GM23248 (cell line): ENCODE measurements at places on chromosomes 1 and 21. TPM values are rescaled to one million over a fixed set of nuclear protein-coding genes. Genes with fewer than 3 reads are reported as not detected.

DNA sequence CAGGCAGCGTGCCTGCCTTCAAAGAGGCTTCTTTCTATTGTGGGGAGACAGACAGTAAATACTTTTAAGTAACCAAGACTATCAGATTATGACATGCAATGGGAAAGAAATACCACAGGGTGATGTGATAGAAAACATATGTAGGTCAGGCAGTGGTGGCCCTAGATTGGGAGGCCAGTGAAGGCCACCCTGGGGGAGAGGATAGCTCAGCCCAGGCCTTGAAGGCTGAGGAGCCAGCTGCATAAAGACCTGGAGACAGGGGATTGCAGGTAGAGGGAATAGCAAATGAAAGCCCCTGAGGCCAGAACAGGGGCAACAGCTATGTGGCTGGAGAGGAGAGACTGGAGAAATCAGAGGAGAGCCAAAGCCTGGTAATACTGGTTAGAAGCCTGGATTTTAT is 4.0 kb downstream of the SOX13 start:
- peaks cover 25% of the 10 kb centered on the region for H3K4me1 ChIP-seq
- no peak overlapping the region for H3K27ac ChIP-seq
- H3K4me3 ChIP-seq, result no peak overlapping the region
- peak; percentile 22 for DNase-seq
- no peaks in the 10 kb centered on the region for H3K27me3 ChIP-seq
- no peaks in the 10 kb centered on the region for H3K36me3 ChIP-seq

DNA sequence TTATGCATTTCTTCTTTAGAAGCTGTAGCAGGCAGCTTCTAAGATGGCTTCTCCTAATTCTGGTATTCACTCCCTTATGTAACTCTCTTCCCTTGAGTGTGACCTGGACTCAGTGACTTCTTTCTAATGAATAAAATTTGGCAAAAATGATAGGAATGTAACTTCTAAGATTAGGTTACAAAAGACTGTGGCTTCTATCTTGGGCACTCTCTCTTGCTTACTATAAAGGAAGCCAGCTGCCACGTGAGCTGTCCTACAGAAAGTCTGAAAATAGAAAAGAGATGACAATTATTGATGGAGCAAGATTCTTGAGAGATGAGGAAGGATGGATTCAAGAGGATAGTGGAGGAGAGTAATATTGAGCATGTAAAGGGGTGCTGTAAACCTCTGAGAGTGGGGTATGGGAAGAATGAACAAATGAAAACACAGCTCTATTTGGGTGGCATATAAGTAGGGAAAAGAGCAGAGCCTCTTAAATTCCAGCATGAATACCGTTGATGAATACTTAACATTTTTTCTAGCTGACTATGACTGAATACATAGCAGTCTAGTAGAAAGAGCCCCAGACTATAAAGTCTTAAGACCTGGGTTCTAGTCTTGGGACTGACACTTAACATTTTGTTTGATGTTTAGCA is 5.5 kb downstream of the TSEN15 start:
- no peaks in the 10 kb centered on the region for H3K27me3 ChIP-seq
- peaks cover 7% of the 10 kb centered on the region; the same call in 1 of the 2 replicates for H3K36me3 ChIP-seq
- peaks cover 73% of the 10 kb centered on the region for H3K4me1 ChIP-seq
- H3K27ac ChIP-seq, result peak overlapping the region; percentile 73
- H3K4me3 ChIP-seq, result peak overlapping the region; percentile 56
- DNase-seq, result peak; percentile 82

GRCh38 chr21:33473344-33473743 is 6.4 kb downstream of the TMEM50B start:
- no peak overlapping the region for H3K4me3 ChIP-seq
- no peaks in the 10 kb centered on the region for H3K4me1 ChIP-seq
- H3K27me3 ChIP-seq, result no peaks in the 10 kb centered on the region
- no peak overlapping the region for H3K27ac ChIP-seq
- no peak for DNase-seq
- no peaks in the 10 kb centered on the region for H3K36me3 ChIP-seq

DNA sequence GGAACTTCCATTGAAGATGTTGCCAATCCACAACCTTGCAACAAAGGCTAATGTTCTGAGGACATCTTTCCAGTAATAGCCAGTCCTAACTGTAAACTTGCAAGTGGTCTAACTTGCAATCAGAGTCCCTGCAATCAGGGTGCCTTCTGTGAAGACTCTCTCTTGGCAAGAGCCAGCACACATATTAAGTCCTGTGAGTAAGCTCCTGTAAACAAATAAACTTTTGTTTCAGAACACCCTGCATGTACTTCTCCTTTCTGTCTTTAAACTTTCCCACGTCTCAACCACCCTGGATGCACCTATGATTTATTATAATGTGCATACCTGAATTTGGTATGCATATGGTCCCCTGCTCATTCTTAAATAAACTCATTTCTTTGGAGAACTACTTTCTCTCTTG is 9.1 kb downstream of the GBP7 start:
- no peak overlapping the region for H3K27ac ChIP-seq
- H3K27me3 ChIP-seq, result no peaks in the 10 kb centered on the region
- H3K4me3 ChIP-seq, result no peak overlapping the region
- H3K4me1 ChIP-seq, result no peaks in the 10 kb centered on the region

GRCh38 chr1:223827193-223827663 is 18.5 kb downstream of the TP53BP2 start:
- no peaks in the 10 kb centered on the region; the same call in 1 of the 2 replicates for H3K36me3 ChIP-seq
- peak; percentile 60 for DNase-seq
- no peaks in the 10 kb centered on the region for H3K27me3 ChIP-seq
- H3K27ac ChIP-seq, result no peak overlapping the region

DNA sequence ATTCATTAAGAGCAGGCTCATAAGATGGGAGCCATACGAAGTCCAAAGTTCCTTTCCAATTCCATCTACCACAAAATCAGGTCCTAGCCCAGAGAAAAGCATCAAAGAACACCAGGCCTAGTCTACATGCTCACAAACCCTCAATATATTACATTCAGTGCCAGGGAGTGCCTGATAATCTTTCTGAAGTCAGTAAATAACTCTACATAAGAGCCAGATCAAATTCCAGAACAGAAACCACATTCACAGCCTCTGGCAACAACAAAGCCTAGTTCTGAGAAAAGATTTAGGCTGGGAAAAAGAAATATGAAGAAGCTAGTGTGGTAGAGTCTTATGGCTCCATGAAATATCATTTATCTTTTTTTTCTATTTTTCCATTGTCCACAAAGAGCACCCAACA is 40.5 kb upstream of the RBBP5 start:
- peaks cover 45% of the 10 kb centered on the region for H3K36me3 ChIP-seq
- H3K4me1 ChIP-seq, result no peaks in the 10 kb centered on the region
- no peak overlapping the region for H3K4me3 ChIP-seq
- H3K27me3 ChIP-seq, result no peaks in the 10 kb centered on the region
- DNase-seq, result no peak

DNA sequence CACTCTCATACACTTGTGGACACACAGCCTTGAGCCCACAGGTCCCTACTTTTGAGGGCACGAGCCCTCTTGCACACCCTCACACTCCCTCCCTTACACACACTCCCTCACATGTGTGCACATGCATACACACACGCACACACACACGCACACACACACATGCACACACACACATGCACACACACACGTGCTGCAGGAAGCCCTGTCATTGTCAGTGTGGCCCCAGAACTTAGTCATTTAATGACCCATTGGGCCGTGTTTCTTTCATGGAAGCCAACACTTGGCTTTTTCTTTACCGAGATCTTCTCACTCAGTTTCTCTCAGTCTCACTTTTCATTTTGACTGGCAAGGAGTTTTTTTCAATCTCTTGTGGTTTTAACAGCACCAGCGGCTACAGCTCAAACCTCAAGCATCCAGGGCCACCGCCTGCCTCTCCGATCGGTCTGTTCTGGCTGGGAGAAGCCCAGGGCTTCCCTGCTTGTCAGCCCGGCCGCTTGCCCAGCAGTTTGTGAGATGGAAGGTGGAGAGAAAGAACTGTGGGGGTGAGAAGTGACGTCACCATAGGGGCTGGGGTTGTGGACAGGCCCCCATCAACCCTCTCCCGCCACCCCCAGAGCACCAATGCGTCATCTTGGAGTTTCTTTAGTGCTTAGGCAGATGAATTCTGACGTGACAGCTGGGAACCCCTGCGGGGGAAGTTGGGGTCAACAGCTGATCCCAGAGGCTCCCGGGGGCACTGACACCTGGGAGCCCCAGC is 15.8 kb upstream of the TNFRSF8 start:
- H3K4me3 ChIP-seq, result no peak overlapping the region
- H3K27ac ChIP-seq, result no peak overlapping the region
- H3K27me3 ChIP-seq, result no peaks in the 10 kb centered on the region

- peaks cover 21% of the 10 kb centered on the region for H3K4me1 ChIP-seq
- H3K4me3 ChIP-seq, result no peak overlapping the region
- H3K27me3 ChIP-seq, result no peaks in the 10 kb centered on the region
- no peaks in the 10 kb centered on the region for H3K36me3 ChIP-seq
- peak; percentile 26 for DNase-seq
These were observed 7.6 kb upstream of the S100A11 start for GRCh38 chr1:152044386-152044785.

The PDZK1 gene
- total RNA-seq, result 0.63 and 0.97 TPM in 2 replicates

The PLPP3 gene
- total RNA-seq, result 156 and 159 TPM in 2 replicates

The LDLRAD2 gene
- not detected in 2 replicates for total RNA-seq

The RBM11 gene
- not detected in 2 replicates for total RNA-seq

The OR2AK2 gene
- not detected in 2 replicates for total RNA-seq
